NCI-H446 (cell line): ENCODE measurements at places on chromosomes 13 and 19.

DNA sequence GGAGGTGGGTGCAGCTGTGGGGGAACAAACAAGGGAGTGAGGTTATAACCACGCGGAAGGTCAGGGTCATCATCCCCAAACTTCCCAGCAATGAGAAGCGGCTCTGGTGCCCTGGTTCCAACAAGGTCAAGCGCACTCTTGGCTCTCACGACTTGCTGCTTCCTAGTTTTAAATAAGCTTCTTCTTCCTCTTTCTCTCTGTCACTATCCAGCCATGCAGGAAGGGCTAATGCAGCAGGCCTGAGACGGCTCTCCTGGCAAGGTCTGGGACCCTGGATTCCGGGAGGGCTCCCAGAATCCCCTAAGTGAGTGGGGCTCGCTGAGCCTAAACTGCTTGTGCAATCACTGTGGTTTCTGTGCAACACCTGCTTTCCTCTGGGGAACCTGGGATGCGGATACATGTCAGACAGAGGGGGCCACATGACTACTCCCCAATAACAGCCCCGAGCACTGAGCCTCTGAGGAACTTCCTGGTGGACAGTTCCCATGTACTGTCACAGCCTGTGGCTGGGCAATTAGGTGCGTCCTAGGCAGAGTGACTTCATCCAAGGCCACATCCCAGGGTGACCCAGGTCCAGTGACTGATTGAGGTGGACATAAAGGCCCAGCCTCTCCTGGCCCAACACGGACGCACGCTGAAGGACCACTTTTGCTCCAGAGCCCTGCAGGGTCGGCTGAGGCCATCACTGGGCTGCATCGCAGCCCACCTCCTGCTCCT is 24.2 kb downstream of the VRK3 start:
- DNase-seq: no peak

DNA sequence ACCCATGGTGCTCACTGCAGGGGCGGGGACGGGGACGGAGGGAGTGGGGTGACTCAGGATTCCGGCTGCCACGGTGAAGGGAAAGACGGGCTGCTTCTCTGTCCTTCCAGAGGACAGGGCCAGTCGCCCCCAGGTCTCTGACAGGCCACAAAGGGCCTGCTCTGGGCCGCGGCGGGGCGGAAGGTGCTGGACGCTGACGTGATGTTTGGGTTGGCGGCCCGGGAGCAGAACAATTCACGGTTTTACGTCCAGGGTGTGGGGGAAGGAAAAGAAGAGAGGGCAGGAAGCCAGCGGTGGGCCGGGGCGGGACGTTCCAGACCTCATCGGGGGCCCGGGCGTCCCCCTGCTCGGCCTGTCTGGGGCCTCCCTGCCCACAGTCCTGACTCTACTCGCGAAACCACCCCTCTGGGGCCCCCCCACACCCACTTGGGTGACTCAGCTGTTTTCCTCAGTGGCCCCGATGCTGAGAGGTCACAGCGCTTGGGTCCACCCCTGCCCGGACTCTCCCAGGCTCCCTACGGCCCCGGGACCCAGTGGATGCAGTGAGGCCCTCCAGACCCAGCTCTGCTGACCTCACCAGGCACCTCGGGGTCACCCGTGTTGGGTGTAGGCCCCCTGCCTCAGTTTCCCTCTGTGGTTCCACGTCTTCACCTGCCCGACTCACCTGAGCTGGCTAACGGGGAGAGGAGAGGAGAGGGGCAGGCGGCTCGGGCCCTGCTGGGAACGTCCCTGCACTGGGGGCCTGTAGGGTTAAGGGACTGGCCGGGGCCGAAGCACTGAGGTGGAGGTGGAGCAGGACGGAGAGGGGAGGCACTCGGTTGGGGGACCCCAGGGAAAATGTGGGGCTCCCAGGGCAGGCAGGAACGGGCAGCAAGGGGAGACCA is 29.2 kb downstream of the PIP5K1C start:
- no peak for DNase-seq

DNA sequence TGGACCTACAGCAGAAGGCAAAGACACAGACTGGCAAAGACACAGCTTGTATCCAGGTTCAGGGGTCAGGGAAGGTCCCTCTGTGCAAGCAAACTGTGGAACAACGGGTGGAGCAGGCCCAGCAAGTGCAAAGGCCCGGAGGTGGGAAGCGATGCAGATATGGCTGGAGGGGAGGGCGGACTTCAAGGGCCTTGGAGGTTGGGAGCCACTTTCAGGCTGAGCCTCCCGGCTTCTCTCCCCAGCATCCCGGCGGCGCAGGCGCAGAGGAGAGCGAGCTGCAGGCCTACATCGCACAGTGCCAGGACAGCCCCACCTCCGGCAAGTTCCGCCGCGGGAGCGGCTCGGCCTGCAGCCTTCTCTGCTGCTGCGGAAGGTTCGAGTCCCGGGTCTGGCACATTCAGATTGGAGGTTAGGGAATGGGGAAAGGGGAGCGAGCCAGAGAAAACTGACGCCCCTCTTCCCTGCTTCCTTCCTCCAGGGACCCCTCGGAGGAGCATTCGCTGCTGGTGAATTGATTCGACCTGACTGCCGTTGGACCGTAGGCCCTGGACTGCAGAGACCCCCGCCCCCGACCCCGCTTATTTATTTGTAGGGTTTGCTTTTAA is 2.1 kb upstream of the PNPLA6 start:
- DNase-seq: no peak

- DNase-seq: no peak
These were observed 4.6 kb downstream of the DAPK3 start for GRCh38 chr19:3966051-3967017.

- peak; percentile 66 for DNase-seq
These were observed 13.8 kb downstream of the ATP12A start for GRCh38 chr13:24693862-24694471.

GRCh38 chr19:21622920-21623319 is 117.5 kb downstream of the ZNF429 start:
- no peak for DNase-seq

- DNase-seq: no peak
These were observed 21.4 kb upstream of the KBTBD6 start for GRCh38 chr13:41154042-41154441.

GRCh38 chr13:32323912-32324311 is 8.6 kb downstream of the BRCA2 start:
- no peak for DNase-seq

DNA sequence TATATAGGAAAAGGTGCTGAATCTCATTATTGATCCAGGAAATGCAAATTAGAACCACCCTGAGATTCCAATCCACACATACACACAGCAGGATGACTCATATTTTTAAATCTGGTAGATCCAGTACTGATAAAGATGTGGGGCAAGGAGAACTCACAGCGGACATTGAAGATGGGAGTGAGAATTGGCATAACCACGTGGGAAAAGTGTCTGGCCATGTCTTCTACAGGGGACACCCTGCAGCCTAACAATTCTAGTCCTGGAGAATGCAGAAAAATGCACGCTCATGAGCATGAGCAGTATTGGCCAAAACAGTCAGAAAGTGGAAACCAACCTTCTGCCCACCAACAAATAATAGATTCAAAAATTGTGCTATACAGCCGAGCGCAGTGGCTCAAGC is 13.5 kb upstream of the BCL3 start:
- DNase-seq: no peak

- no peak for DNase-seq
These were observed 487.6 kb downstream of the COG6 start for GRCh38 chr13:40143106-40143505.

DNA sequence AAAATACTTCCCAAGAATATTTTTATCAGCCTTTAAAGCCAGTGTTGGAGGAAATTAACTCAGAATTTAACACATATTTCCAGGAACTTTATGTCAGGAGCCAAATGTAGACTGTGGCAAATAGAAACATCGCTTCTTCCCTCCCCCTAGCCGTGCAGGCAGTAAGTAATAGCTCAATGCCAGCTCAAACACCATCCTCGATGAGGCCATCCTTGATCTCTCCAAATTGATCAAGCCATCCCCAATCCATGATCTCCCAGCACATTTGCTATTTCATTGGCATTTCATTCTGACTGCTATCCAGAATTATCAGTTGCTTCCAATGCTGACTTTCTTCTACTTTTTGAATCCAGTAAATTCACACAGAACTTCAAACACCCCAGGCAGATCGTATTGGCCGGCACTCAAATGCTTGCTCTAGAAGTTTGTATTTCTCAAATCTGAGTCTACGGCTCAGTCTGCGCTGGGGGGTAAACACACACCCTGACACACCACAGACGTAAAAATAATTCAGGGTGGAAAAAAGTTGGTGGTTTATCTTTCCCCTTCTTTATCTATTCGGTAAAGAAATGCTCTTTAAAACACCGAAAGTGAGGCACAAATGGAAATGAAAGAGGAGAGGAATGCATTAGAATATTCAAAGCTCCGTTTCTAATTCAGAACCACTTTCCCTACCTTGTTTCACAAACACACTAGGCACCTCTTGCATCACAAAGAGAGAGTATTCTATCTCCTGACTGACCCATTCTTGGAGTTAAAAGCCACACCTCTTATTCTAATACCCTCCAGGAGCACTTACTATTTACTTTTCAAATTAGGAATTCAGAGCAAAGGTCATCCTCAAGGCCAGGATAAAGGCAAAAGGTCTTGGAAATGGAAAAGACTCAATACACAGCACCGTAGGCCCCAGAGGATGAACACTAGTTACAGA is 991 bp downstream of the OBI1 start:
- DNase-seq: no peak

DNA sequence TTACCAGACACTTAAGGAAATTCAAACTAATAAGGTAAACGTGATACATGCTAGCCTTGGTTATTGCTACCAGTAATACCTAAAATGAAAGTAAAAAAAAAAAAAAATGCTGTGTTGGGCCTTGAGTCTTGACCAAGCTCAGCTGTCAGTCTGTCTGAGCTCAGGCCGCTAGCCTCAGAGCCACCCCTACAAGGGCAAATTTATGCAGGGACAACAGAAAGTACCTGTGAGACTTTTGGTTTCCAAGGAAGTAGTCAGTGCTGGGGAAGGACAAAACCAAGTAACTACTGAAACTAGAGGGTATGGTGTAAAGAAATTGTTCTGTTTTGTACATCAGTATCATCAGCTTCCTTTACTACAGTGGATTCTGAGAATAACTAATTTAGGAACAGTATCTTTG is 134.3 kb upstream of the SLITRK5 start:
- no peak for DNase-seq

DNA sequence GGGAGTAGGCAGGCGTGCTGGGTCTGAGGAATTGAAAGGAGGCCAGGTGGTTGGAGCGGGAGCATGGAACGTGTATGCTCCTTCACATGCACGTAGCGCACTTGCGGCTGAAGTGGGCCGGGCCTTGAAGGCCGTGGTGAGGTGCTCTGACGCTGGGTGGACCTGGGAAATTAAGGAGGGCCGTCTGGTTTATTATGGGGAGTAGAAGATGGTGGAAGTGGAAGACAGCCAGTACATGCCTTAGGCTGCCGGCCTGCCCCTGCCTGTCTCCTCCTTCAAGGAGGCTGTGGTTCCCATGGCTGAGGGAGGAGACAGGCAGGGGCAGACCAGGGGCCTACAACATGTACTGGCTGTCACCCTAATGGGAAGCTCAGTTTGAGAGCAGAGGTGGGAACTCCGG is 23.9 kb downstream of the GATAD2A start:
- DNase-seq: no peak

GRCh38 chr13:21005193-21005592 is 56.2 kb downstream of the LATS2 start:
- DNase-seq: no peak
